ENCODE measurements at places on chromosomes 7 and 10.
A peak's percentile ranks its signal among the peaks of the same experiment; 100 is the strongest.

DNA sequence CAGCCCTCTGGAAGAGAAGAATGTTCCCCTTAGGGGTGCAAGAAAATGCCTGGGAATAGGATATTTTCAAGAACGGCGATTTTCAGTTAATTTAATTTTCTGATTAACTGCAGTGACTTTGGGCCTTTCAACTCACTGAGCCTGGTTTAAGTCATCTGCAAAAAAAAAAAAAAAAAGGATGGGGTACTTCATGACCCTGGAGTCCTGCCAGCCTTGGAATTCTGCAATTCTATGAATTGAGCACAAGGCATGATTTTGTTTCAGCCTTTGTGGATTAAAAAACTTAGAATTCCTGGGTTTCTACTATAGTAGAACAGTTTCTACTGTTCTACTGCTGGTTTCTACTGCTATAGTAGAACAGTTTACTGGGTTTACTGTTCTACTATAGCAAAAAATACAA, 58.3 kb upstream of the CALD1 start:
- DNase-seq, result no peak

DNA sequence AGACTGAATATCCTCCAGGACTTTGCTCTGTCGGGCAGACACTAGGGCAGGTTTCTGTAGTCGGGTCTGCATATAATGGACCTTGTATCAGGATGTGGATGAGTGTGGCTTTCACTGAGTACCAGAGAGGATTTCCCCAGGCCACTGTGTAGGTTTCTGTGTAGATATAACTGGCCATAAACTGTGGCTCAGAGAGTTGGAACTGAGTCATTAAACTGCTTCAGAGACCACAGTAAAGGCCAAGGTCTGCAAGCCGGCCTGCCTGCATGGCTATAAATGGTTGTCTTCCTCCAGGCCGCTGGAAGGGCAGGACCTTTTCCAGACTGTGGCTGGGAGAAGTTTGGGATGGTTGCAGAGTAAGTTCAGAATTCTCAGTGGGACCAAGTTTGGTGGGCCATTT, 16.9 kb downstream of the ZNF92 start:
- DNase-seq, result no peak

GRCh38 chr7:5780801-5781496, 514 bp downstream of the RNF216 start:
- DNase-seq, result peak; percentile 8

- DNase-seq, result peak; percentile 28
Observed at GRCh38 chr7:138449580-138449979, 10.5 kb upstream of the TRIM24 start.

GRCh38 chr10:28677888-28678686, 766 bp downstream of the BAMBI start:
- no peak for DNase-seq

DNA sequence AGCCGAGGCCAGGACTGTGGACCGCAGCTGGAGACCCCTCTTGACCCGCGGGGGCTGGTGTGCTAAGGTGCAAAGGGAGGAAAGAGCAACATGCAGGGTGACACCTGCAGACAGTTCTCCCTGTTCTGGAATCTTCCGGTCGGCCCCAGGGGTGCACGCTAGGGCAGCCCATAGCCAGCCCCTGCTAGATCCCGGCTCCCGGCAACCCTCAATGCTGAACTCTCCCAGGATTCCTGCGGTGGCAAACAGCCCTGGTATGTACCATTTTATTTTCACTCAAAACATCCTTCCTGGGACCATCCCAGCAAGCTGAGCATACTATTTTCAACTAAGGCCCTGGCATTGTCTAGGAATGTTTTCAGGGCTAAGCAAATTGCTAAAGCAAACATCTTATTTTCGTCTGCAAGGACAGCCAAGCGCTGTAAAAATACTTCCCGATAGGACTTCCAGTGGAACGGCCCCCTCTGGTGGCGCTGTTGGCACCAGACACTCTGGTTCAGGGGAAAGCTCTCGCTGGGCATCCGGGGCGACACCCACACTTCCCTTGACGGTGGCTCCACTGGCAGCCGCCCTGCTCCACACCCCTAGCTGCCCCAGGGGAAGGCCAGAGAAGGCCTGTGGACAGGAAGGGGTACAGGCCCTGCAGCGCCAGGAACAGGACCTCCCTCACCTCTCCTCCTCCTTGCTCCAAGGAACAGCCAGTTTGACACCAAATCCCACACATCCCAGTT, 99.4 kb downstream of the CTBP2 start:
- no peak for DNase-seq

- DNase-seq, result no peak
Observed at GRCh38 chr10:108911814-108912541, 1011.3 kb downstream of the XPNPEP1 start.

DNA sequence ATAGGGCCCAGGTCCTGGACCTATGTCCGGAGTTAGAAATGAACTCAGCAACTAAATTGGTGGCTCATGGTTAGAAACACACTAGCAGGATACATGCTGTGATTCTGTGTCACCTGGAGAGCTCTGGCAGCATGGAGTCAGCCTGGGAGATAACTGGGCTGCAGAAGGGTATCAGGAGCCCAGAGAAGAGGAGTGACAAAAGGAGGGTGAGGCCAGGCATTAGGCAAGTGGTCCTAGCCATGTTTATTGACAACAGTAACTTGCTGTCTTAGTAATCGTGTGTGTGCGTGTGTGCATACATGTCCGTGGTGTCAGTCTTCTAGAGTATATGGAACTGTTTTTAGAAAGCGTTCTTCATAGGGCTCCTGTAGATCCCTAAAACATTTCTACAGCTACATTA, 157.5 kb upstream of the PHYHIPL start:
- DNase-seq, result no peak

DNA sequence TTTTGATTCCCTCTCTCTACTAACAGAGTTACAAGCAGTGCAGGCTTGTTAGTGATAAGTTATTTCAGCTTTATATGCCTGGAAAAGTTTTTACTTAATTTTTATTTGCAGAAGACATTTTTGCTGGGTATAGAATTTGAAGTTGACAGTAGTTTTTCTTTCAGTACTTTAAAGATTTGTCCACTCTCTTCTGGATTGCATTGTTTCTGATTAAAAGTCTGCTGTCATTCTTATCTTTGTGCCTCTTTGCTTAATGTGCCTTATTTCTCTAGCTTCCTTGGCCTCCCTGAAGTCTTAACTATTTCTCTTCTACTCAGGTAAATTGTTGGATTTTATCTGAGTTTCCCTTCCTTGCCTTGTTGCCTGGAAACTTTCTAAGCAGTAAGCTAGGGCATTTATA, 36.2 kb downstream of the PLCE1 start:
- DNase-seq, result no peak

Data from activated CD8-positive, alpha-beta memory T cell treated with anti-CD3 and anti-CD28 coated beads for 1 hour (primary cell).